Activated naive CD4-positive, alpha-beta T cell (primary cell): ENCODE measurements at places on chromosomes 7 and 10.

DNA sequence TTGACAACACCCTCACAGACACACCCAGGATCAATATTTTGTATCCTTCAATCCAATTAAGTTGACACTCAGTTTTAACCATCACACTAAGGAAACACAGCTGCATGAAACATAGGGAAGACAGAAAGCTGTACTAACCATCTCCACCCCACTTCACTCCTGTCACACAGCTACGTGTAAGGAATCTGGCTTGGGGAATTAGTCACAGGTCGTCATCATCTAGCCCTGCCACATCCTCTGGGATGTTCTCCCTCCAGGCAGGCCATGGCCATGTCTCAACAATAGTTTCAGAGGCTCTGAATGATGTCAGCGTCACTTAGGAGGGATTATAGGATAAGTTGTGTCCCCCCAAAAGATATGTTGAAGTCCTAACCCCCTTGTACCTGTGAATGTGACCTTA lies 10.8 kb upstream of the SEMA3C start:
- no peak for DNase-seq

- DNase-seq = no peak
Measured at GRCh38 chr7:128021366-128021765, 9.9 kb downstream of the LRRC4 start.

DNA sequence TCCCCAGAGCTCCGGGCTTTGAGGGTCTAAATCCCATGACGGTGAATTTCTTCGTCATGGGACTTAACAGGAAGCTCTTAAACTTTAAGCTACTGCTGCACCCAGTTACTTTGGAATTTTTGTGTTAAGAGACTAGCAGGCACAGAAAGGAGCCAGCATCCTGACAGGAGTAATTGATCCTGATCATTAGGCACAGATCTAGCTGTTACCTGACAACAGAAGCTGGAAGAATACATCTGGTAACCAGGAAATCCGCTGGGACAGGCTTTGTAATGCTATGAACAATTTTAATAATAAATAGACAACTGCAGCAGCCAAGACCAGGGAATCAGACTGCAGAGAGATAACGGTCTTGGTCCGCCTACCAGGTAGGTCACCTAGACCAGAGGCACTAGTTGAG lies 210.9 kb downstream of the DGKI start:
- no peak for DNase-seq

DNA sequence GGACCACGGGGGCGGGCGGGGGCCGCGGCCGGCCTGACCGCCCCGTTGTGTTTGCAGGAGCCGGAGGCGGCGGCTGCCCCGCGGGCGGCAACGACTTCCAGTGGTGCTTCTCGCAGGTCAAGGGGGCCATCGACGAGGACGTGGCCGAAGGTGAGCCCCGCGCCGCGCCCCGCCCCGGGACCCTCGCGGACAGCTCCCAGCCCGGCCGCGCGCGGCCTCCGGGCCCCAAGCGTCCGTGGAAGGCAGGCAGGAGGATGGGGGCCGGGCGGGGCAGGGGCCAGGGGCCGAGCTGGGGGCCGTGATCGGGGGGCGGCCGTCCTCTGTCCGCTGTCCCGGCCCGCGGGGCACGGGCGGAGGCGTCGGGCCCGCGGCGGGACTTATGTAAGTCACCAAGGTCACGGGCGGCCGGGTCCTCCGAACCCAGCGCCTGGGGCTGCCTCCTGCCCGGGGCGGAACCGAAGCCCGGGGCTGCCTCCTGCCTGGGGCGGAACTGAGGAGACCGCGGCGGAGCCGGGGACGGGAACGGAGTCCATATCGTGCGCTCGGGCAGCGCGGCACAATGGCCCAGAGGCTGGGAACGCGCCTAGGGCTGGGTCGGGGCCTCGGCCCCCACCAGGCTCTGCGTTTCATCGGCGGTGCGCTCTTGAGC lies 497 bp downstream of the PPP2R2D start:
- no peak for DNase-seq

- no peak for DNase-seq
Measured at GRCh38 chr10:103490986-103491314, 2.6 kb upstream of the NEURL1 start.

- DNase-seq = no peak
Measured at GRCh38 chr10:72550239-72550638, 75.6 kb downstream of the MICU1 start.

- no peak for DNase-seq
Measured at GRCh38 chr10:127720142-127720541, 16.8 kb upstream of the FOXI2 start.

DNA sequence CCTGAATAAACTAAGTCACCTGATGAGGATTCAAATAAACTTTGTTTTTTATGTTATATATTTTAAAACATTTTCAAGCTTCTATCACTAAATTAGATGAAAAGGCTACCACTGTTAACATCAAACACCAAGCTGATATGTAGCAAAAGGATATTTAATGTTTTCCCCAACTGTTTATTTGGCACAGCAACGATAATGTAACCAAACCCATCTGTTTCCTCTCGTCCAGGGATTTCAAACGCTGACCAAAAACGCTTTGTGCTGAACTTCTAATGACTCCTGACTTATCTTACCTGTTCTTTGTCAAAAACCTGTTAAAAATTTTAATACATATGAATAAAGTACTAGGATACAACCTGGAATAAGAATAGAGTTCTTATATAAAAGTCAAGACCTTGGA lies 30.5 kb downstream of the DCLRE1A start:
- no peak for DNase-seq

GRCh38 chr10:97475936-97476594 lies 22.2 kb downstream of the MMS19 start:
- no peak for DNase-seq

DNA sequence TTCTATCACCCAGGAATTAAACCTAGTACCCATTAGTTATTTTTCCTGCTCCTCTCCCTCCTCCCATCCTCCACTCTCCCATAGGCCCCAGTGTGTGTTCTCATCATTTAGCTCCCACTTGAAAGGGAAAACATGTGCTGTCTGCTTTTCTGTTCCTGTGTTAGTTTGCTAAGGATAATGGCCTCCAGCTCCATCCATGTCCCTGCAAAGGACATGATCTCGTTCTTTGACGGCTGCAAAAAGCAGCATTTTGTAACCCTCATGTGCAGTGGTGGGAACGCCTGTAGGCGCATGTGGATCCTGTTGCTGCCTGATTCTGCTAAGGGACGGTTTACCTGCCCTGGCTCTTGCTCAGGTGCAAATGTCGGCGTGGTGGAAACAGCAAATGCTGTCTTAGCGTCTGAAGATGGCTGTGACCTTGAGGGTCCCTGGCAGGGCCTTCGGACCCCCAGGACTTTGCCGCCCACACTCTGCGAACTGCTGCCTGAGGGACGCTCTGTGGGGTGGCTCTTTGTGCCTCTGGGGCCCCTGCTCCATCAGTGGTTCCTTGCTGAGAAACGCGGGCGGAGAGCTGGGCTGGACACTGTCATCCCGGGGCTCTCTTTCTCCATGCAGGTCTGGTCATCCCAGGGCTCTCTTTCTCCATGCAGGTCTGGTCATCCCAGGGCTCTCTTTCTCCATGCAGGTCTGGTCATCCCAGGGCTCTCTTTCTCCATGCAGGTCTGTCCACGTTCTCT lies 5.6 kb upstream of the MTG1 start:
- DNase-seq = no peak

GRCh38 chr7:32219416-32219815 lies 149.2 kb upstream of the PDE1C start:
- no peak for DNase-seq

- DNase-seq = no peak
Measured at GRCh38 chr7:129924602-129925001, 28.2 kb downstream of the UBE2H start.

GRCh38 chr10:9965341-9965740 lies 1052.3 kb upstream of the CELF2 start:
- no peak for DNase-seq

- no peak for DNase-seq
Measured at GRCh38 chr10:117948493-117948892, 98.2 kb downstream of the RAB11FIP2 start.

- no peak for DNase-seq
Measured at GRCh38 chr10:71658467-71658745, 61.2 kb downstream of the C10orf105 start.

- DNase-seq = no peak
Measured at GRCh38 chr10:113354711-113355110, 198.1 kb upstream of the HABP2 start.

DNA sequence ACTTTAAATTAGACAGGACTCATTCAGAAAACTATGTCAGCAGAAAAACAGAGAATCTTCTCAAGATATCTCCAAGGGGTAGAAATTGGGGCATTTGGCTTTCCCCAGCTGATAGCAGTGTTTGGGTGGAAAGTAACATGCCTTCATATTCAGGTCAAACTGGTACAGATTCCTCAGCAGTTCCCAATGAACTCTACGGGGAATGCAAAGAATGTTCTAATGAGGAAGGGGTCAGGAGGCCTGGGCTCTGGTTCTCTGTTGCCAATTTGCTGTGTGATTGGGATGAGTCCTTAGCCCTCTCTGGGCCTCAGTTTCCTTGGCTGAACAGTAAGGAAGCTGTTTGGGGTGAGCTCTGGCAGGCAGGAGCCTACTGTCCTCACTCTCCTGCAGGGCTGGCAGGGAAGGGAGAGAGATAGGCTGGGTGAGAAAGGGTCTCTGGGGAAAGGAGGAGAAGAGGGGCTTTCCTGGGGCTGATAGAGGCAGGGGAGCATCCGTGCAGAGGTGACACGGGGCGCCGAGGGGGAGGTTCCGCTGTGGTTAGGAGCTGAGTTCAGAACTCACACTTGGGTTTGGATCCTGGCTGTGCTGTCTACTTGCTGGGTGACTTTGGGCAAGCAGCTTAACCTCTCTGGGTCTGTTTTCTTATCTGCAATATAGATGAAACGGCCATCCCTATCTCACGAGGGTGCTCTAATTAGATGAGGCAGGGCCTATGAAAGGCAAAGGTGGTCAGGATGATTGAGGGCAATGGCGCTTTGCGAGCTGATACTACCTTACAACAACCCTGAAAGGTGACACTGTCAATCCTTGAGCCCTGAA lies 45.1 kb downstream of the SPOCK2 start:
- DNase-seq = no peak

GRCh38 chr10:104806801-104807200 lies 165.7 kb downstream of the SORCS3 start:
- DNase-seq = no peak

DNA sequence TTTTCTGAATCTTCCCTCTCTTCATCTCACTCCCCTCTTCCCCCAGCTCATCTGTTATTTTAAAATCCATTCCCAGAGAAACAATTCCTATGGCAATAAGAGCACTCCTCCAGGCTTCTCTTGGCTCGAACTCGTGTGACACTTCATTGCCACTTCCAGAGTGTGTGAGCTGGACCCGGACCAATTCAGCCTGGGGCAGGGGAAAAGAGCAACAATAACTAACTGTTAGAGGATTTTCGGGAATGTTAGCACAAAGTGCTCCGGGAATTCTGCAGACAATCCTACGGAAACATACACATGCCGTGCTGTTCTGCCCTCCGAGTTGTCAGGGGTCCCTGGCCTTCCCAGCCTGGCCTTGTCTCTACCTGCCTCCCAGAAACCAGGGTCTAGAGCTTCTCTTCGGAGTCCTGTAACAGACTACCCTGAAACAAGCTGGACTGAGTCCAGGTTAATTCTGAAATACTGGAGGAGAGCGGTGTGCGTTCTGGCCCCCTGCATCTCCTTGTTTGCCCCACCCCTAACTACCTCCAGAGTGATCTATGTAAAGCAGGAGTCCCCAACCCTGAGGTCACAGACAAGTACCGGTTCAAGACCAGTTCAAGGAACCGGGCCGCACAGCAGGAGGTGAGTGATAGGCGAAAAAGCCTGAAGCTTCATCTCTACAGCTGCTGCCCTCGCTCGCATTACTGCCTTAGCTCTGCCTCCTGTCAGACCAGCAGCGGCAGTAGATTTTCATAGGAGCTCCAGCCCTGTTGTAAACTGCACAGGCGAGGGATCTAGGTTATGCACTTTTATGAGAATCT lies 11.3 kb downstream of the COL26A1 start:
- DNase-seq = no peak

- no peak for DNase-seq
Measured at GRCh38 chr10:17993361-17993760, 41.6 kb downstream of the SLC39A12 start.

DNA sequence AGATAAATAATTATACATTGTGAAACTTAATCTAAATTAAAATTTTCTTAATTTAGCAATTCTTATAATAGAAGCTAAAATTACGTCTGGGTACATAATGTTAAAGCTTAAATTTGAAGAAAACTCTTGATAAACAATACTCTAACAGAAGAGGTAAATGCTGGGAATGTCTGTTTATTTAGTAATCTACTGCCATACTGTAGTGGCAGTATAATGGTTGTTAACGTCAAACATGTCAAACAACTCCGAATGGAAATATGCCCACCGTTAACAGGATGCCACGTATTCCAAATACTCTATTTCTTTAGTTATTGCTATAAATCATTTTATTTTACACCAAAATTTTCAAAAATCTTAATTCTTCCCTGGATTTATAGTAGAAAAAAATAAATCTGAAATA lies 40.0 kb upstream of the PTPN12 start:
- no peak for DNase-seq

DNA sequence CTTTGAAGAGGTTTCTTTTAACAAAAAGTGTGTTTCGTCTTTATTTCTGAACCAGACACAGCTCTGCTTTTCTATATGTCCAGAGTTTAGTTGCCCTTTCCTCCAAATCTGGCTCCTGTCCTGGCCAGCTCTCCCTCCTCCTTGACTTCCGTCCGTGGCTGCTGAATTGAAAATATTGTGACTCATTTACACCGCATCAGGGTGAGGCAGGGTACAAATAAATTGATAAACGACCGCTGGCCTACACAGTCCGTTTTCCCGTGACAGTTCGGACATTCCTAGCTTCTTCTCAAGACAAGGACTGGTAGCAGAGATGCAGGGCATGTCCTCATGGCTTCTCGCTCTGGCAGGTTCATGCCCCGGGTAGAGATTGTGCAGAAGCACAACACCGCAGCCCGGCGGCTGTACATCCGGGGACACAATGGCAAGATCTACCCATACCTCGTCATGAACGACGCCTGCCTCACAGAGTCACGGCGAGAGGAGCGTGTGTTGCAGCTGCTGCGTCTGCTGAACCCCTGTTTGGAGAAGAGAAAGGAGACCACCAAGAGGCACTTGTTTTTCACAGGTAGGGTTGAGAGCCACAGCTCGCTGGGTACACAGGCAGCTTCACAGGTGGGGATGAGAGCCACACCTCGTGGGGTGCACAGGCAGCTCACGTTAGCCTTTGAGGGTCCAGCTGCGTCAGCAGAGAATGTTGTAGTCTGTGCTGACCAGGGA lies 126.6 kb downstream of the TRRAP start:
- DNase-seq = no peak

DNA sequence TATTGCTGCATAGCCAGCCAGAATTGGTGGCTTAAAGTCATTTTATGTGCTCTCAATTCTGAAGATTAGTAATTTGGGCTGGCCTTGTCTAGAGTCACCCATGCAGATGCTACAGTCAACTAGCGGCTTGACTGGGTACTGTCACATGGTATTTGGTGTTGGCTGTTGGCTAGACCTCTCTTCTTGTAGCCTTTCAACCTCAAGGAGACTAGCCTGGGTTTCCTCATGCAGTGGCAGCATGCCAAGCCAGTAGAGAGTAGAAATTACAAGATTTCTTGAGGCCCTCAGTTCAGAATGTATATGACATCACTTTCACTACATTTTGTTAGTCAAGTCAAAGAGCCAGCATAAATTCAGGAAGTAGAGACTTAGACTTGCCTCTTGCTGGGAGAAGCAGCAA lies 3.7 kb upstream of the ZNF800 start:
- DNase-seq = no peak
